Activated CD8-positive, alpha-beta T cell treated with anti-CD3 and anti-CD28 coated beads, Interleukin-2, amount 10 ng/mL, durations not matched to agents 7 days and 5 days (primary cell): ENCODE measurements at places on chromosomes 3 and 15. TPM values are rescaled to one million over a fixed set of nuclear protein-coding genes. Genes with fewer than 3 reads are reported as not detected.
A peak's percentile ranks its signal among the peaks of the same experiment; 100 is the strongest.

Gene MYO5C
- total RNA-seq: 3.2 TPM

Gene MINAR1
- 0.57 TPM for total RNA-seq

Gene ZNF80
- 0.89 TPM for total RNA-seq

Gene TMEM212
- not detected for total RNA-seq

Gene GRM7
- total RNA-seq: not detected

Gene DNAH12
- 0.05 TPM for total RNA-seq

Gene IGDCC3
- total RNA-seq: not detected

Gene ZBTB47
- total RNA-seq: 0.34 TPM

Gene LRRIQ4
- 0.16 TPM for total RNA-seq

Gene ZSCAN2
- 6.7 TPM for total RNA-seq

DNA sequence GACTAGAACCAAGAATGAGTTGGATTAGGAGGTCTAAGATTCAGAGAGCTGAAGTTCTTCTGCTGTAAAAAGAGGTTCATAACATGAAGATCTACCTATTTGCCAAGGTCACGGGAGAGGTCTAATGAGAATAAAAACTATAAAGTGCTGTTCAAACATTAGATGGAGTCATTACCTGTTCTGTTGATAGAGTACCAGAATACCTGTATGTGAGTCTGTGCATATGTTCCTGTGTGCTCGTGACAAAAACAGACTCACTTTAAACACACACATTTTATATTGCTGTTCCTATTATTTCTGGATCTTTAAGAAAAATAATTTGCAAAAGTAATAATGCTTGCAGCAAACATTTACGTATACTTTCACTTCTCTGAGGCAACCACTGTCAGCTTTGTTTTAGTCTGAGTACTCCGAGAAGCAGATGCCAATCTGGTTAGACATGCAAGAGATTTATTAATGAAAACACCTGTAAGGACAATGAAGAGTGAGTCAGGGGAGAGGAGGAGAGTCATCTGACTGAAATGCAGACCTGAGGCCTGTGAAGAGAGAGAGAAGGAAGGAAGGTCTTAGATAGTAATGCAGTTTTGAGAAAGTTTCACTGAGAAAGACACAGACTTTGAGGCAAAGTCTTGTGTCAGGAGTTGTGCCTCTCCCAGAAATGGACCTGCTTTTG, 221.2 kb downstream of the SQOR start:
- no peak for DNase-seq

GRCh38 chr15:89670971-89671560, 8.1 kb downstream of the PLIN1 start:
- no peak for DNase-seq

DNA sequence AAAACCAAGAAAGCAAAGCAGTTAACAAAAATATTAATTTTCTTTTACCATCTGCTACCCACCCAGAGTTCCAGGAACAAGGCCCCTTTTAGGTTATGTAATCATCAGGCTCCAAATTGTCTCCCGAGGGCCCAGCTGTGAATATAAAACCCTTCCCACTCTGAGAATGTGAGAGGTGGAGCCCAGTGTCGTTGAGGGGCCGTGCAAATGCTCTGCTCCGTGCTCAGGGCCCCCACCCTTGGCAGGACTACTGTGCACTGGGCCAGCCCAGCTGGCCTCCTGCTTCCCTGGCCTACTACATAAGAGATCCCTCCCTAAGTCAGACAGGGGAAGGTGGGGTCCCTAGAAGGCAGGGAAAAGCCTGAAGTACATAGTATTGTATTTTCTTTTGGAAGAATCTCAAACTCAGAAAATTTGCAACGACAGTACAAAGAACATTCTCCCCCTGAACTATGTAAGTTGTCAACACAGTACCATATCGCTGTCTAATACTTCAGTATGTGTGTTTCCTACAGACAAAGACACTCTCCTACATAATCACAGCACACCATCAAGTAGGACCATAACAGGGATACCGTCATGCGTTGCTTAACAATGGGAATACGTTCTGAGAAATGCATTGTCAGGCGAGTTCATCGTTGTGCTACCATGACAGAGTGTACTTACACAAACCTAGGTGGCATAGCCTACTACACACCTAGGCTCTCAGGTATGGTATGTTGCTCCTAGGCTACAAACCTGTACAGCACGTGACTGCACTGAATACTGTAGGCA, 4.4 kb upstream of the CLEC3B start:
- no peak for DNase-seq

GRCh38 chr3:153463895-153464294, 301.9 kb downstream of the RAP2B start:
- no peak for DNase-seq

DNA sequence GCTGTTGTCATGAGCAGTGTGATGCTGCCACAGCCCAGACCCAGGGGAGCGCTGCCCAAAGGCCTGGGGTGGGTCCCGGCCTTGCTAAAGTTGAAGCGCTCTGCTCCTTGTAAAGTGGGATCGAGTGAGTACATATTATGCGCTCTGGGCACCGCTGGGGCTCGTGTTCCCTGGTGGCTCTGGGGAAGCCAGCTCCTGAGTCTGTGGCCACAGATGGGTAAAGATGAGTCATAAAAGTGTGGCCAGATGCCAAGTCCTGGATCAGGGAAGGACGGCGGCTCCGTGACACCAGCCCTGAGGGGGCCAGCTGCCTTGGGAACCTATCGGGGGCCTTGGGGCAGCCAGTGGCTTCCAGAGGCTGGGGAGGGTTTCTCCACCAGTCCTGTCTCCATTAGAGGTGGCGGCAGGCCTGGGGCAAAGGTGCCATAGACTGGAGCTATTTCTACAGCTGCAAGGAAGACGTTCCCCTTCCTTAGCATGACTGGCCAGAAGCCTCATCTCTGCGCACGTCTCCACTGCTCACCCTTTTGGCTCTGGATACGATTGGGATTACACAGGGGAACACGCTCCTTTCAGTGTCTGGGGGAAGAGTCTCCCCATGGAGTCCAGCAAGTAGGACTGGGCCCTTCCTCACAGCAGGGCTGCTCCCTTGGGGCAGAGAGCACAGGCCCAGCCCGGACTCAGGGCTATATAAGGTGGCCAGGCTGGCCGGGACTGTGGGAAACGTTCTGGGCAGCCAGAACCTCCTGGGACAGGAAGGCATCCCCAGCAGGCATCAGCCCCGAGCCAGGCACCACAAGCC, 1.2 kb upstream of the ITIH4 start:
- DNase-seq: no peak

DNA sequence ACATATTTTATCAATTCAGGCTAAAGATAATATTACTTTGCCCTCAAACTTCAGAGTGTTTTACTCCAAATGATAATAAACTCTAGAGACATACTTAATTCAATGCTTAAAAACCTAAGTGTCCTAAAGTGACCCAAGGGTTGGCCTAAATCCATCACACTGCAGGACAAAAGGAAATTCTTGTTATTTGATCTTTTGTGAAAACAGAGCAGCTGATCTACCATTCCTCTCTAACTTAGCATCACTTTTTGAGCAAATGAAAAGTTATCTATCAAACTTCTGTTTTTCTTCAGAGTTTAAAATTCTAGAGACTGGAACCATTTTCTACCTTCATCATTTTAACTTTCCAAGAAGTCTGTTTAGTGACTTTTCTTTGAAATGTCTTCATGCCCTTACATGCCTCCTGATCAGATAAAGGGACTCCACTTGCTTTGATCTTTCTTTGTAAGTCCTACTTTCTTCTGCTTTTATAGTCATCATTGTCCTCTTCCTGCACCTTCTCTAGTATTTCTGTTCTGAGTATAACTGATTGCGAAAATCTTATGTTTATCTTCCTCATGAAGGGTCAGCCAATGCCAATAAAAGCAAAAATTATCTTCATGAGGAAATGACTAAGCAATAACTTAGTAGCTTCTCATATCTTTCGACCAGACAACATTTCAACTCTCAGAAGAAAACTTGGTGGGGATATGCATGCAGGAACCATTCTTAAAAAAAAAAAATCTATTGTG, 378.7 kb upstream of the TGFBR2 start:
- DNase-seq: no peak

DNA sequence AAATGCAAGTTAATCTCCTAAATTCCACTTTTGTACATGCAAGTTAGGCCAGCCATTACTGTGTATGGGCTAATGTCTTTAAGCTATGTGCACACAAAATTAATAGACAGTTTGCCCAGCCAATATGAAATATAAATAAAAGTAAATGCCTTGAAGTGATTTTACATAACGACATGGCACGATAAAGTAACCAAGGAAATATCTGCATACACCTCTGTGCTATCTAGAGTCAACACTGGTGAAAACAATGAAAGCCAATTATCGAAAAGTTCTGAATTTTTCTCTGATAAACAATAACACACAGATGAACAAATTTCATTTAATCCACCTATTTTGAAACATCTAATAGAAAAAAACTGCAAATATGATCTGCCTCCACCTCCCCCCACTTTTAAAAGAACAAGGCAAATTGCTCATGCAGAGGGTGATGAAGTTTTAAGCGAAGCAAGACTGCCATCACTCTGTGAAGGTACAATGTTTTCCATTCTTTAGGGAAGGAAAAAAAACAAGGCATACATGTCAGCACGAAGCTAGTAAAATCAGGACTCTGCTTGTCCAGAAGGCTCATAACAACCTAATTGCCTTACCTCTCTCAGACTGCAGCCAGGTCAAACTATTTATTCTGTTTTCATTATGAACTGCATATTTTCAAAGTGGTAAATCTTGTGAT, 317.7 kb downstream of the MECOM start:
- no peak for DNase-seq

DNA sequence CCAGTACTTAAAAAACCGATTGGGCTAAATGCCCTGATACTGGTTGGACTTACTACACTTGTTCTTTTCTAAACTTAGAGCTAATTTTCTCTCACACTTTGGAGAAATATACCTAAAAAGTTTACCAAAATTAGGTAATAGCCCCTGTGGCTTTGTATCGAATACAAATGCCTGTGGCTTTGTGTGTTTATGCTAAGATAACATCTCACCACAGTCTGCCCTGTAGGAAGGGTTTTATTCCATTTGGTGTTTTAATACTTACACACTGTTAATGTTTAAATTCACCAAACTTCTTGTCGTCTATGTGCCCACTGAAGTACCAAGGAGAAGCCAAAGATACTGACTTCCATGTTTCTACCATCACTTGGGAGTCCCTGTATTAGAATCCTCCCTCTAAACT, 66.4 kb downstream of the BCHE start:
- no peak for DNase-seq

GRCh38 chr3:54647721-54648120, 280.1 kb downstream of the LRTM1 start:
- DNase-seq: no peak

DNA sequence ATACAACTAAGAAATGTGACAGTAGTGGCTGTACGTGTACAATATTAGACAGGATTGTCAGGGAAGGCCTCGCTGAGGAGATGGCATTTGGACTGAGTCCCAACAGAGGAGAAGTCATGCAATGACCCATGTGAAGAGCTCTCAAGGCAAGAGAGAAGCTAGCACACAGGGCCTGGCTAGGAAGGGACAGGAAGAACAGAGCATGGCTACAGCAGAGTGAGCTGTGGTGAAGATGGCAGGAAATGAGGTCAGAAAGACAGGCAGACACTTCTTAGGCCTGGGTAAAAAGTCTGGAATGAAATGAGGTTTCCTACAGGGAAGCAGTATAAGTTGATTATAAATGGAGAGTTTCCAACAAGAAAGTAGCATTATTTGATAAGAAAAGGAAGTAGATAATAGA, 33.2 kb upstream of the LEKR1 start:
- DNase-seq: peak; percentile 58

DNA sequence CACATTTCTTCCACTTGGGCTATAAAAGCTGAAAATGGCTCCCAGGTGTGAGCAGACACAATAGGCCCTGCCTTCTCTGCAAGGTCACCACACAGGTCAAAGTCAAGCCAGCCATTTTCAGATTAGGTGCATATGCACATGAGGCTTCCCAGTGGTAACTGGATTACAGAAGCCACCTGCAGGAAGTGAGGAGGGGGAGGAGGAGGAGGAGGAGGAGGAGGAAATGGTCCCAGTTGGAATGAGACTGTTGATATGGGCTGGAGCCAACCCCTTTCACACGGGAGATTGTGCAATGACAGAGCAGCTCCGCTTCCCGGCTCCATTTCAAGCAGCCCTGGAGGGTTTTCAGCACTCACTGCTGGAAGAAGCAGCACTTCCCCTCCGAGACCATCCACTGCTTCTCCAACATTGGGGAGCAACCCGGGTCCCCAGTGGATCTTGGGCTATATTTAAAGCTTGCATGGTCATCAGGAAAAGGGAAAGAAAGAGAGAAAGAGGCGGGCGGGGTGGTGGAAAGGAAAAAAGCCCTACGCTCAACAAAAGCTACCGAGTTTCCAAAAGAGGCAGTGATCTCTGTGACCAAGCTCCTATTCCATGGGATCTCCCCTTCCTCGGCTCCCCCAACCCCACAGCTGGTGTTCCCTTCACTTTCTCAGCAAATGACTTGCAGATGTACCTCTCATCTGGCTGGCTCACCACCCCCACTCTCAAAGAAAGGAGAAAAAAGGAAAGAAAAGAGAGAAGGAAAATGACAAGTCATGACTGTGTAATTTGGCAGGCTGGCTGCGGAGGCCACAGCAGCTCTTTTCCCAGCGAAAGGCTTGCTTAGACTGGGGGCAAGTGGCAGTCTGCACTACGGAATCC, 58.3 kb downstream of the LRIG1 start:
- DNase-seq: no peak

- DNase-seq: no peak
These were observed 224.8 kb upstream of the NANOGP8 start for GRCh38 chr15:35309886-35310285.

- DNase-seq: no peak
These were observed 7.3 kb downstream of the RPSA start for GRCh38 chr3:39413691-39414420.

GRCh38 chr3:127174715-127175140, 18.2 kb upstream of the PRR23E start:
- no peak for DNase-seq

DNA sequence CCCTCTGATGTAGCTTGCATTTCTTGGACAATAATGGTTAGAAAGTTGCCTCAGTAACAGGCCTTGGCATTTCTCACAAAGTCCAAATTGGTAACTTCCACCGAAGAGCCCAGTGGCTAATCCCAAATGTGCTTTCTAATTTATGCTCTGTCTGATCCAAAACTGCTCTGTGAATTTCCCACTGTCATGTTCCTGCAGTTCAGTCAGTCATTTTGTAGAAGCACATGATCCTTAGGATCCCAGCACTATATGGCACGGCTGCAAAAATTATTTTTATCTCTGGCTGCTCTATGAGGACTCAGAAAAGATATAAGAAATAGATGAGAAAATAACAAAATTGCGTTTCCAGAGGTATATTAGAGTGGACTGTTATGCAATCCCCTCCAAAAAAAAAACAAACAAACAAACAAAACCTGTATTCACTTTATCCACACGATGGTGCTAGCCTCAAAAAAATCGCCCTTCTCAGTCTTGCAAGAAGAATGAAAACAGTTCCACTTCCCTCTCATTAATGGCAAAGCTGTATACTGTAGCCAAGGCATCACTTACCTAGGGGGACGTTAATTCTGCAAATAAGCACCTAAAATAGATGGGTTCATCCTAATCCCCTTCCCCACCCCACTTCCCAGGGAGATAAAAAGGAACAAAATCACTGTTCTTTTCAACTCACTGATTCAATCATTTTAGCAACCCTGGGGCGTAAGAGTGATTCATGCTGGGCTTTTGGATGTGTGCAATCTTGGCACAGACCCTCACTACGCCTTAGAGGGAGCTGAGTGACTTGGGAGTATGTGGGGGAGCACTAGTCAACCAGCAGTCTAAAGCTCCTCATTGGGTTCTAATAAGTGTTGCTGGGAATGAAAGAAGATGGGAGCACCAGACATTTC, 61.3 kb downstream of the TMCO5A start:
- peak; percentile 33 for DNase-seq
